Stimulated activated CD4-positive, alpha-beta T cell treated with anti-CD3 and anti-CD28 coated beads, Interleukin-12 subunit alpha, Interleukin-12 subunit beta, amount 100 ng/mL, for 48 hours (primary cell): ENCODE measurements at places on chromosomes 12 and 14.

DNA sequence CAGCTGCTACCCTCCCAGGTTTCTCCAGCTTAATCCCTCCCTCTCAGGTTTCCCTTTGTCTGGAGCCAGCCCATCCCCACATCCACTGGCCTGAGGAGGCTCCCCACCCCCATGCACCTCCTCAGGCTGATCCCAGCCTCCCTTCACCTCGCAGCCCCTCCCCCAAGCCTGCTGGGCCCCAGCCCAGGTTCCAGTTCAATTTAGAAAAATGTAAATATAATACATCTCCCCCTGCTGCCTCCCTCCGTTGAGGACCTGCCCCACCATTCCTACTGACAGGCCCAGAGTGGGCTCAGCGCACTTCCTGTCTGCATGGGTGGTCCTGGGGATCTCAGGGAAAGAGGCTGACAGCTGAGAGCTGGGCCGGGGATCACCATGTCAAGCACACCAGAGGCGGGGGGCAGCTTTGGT, 155.8 kb downstream of the NTF3 start:
- DNase-seq = no peak

- no peak for DNase-seq
These were observed 615 bp upstream of the ASB8 start for GRCh38 chr12:48157889-48158370.

DNA sequence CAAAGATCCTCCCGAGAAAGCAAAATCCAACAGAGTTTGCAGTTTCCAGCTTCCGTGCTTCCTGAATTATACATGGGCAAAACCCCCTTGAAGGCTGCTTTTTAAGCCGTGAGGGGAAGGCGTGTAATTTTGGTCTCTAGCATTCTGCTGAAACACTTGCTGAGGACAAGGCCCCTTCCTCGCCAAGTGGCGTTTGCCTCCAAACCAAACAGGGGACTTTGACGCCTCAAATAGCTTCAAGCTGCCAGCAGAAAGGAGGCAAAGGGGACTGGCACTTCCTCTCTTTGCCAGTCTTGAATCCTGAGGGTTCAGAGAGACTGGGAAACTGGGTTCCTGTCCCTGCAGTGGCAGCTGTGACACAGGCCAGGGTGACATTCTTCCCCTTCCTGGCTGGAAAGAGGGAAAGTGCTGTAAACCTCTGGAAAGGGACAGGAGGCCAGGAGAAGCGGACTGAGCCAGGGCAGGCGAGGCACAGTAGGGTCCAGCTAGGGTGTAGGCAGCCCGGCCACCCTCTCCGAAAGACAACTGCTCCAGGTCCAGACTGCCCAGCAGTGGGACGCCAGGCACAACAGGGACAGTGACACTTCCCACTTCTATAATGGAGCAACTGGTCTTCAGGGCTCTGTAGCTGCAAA, 96.2 kb upstream of the MED13L start:
- no peak for DNase-seq

DNA sequence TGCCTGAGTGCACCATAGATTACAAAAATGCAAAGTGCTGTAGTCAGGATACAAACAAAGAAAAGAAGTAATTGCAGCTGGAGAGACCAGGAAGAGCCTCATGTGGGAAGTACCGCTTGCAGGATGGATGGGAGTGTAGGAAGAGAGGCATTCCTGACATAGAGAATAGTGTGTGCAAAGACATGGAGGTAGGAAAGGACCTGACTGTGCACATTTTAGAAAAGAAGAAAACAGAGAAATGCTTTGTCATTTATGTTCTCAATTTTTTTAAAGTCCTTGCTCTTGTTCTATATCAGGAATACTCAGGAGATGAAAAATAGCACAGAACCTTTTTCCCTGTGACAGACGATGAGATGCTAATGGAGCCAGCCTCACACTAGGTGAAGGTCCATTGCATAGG, 358.7 kb upstream of the TMPO start:
- no peak for DNase-seq

DNA sequence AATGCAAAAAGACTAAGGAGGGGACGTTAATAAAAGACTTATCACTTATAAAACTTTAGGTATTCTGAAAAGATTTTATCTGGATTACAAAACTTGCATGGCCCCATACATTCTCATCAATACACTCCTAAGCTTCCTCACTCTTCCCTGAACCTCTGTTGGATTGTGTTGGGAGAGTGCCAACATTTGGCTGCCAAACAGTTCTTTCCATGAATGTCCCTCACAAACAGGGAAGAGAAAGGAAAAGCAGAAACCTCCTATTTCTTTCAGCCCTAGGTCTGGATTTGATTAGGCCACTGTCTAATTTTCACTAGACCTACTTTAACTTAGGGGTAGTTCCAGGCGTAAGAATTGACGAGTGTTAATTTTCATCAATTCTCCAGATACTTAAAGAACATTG, 11.7 kb downstream of the PTHLH start:
- no peak for DNase-seq

GRCh38 chr14:81091660-81092059, 129.1 kb downstream of the GTF2A1 start:
- no peak for DNase-seq

- no peak for DNase-seq
These were observed 26.5 kb downstream of the NOC4L start for GRCh38 chr12:132170637-132171292.

GRCh38 chr12:91952916-91953315, 192.7 kb downstream of the BTG1 start:
- no peak for DNase-seq

GRCh38 chr14:88933191-88933590, 108.7 kb downstream of the TTC8 start:
- no peak for DNase-seq

GRCh38 chr14:31835049-31835448, 242.1 kb upstream of the ARHGAP5 start:
- DNase-seq = no peak

DNA sequence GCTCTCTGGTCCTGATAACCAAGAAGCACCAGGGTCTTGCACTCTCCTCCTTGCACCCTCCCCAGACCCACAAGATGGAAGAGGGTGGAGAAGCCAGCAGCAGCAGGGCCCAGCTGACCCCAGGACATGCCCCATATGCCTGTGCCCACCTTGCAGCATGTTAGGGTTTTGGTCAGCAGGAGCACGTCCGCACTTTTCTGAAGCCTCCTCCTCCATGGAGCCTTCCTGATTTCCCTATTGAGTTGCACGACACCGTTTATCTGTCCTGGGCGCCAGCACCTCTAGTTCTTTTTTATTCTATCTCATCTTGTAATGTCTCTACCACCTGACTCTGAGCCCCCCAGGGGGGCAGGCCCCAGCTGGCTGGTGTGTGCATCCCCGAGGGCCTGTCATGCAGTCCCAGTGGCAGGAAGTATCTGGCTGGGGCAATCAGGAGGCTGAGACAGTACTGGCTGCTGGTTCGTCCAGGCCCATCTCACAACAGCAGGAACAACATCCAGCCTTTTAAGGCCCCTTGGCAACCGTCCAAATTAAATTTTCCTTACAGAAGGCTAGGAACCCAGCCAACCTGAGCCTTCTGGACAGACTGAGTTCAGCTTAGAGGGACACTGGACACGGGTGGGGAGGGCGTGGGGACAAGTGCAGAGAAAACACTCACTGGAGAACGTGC, 39.6 kb downstream of the CCDC85C start:
- no peak for DNase-seq

GRCh38 chr12:120814903-120815429, 89.2 kb downstream of the SPPL3 start:
- no peak for DNase-seq

GRCh38 chr12:34393086-34393820, 371.0 kb downstream of the ALG10 start:
- DNase-seq = no peak

- DNase-seq = peak; percentile 7
These were observed 2.2 kb downstream of the MMP17 start for GRCh38 chr12:131830335-131830913.

GRCh38 chr14:96586056-96586455, 83.9 kb downstream of the PAPOLA start:
- DNase-seq = no peak

- no peak for DNase-seq
These were observed 598.4 kb downstream of the RPL10L start for GRCh38 chr14:46053221-46053620.

GRCh38 chr12:94725375-94726168, 75.2 kb upstream of the TMCC3 start:
- no peak for DNase-seq

GRCh38 chr12:19988459-19988873, 379.9 kb upstream of the PDE3A start:
- DNase-seq = no peak

DNA sequence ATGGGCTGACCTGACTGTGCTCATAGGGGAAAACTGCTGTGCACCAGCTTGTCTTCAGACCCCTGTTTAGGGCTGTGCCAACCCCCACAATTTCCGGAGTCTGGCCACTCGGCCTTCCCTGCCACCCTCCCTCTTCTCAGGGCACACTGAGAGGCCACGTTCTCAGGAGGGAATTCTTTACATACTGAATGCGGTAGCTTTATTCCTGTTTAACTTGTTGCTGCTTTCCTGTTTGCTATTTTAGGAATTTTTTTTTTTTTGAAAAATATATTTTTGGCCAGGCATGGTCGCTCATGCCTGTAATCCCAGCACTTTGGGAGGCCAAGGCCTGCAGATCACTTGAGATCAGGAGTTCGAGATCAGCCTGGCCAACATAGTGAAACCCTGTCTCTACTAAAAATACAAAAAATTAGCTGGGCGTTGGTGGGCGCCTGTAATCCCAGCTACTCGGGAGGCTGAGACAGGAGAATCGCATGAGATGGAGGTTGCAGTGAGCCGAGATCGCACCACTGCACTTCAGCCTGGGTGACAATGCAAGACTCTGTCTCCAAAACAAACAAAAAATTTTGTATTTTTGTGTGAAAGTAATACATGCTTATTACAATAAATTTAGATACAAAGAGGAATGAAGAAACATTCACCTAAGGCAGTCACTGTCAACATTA, 39.5 kb downstream of the TPCN1 start:
- no peak for DNase-seq

DNA sequence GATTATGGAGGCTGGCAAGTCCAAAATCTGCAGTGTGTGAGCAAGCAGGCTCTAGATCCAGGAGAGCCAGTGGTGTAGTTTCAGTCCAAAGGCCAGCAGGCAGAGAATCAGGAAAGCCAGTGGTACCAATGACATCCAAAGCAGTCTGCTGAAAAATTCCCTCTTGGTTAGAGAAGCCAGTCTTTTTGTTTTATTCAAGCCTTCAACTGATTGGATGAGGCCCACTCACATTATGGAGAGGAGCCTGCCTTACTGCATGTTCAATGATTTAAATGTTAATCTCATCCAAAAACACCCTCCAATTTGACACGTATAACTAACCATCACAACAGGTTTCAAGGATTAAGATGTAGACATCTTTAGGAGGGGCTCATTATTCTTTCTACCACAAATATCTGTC, 49.5 kb upstream of the ZDHHC17 start:
- no peak for DNase-seq

- DNase-seq = no peak
These were observed 56.7 kb upstream of the SLC24A4 start for GRCh38 chr14:92266216-92266615.

GRCh38 chr14:100568164-100568997, 18.8 kb downstream of the BEGAIN start:
- DNase-seq = no peak

- no peak for DNase-seq
These were observed 183.3 kb downstream of the SSPN start for GRCh38 chr12:26378711-26379110.

GRCh38 chr12:80714055-80714454, 2.7 kb upstream of the MYF5 start:
- no peak for DNase-seq

DNA sequence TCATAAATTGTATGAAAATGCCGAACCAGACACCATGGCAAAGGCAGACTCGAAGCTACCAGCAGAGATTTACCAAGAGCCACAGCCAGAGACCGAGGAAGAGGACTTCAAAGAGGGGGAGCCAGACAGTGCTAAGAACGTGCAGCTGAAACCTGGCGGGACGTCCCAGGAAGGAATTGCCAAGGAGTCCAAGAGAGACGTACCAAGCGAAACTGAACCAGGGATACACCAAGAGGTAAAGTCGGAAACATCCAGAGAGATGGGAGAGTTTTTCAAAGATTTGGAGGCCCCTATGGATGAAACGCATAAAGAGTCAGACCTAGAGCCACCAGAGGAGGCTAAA, 294 bp downstream of the SAMD15 start:
- DNase-seq = no peak

- no peak for DNase-seq
These were observed 771 bp upstream of the KCNJ8 start for GRCh38 chr12:21775133-21775820.

DNA sequence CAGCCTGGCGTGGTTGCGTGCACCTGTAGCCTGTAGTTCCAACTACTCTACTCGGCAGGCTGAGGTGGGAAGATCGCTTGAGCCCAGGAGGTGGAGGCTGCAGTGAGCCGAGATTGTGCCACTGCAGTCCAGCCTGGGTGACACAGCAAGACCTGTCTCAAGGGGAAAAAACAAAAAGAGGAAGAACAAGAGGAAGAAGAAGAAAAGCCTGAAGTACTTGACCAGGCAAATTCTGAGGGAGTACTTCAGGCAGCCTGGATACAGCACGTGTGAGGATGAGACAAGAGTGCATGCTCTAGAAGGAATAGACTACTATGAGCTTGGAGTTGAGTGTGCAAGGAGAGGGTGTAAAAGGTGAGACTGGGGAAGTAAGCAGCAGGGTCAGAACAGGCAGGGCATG, 1.8 kb downstream of the GDF3 start:
- DNase-seq = no peak

DNA sequence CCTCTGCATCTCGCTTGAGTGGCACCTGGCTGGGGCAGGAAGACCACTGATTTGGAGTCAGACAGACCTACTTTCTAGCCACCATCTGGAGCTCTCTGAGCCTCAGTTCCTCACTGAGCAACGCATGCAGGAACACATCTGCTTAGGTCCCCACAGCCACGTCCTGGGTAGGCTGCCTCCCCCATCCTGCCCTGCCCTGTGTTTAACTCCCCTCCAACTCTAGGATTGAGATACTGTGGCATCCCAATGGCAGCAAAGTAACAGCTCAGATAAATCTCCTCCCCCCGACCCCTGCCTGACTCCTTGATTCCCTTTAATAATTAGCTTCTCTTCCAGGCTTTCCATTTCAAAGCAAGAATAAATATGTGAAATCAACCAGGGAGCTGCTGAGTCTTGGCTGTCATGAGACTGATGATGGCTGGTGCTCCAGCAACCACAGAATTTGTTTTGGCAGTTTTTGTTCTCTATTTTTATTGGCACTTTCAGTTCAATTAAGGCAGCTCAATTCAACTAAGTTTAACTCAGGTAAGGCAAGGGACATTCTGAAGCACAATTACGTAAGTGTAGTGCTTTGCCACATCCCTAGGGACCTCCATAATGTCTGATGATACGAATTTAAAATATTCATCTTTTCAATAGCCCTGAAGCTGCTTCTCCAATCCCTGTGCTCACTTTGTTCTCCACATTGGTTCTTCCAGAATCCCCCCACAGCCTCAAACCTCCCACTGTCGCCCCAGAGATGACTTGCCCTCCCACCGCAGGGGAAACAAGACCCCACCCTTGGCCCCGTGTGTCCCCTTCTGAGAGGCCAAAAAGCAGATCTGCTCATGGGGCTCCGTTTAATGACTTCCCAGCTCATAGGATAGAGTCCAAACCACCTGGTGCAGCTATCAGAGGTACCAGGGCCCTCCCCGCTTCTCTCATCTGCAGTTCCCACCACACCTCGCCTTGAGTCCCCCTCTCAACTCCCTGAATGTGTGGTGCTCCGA, 58.2 kb downstream of the ESR2 start:
- DNase-seq = no peak
